ENCODE measurements at places on chromosomes 7 and 10.
A peak's percentile ranks its signal among the peaks of the same experiment; 100 is the strongest.

GRCh38 chr7:14400271-14400670 is 410.8 kb upstream of the ETV1 start:
- no peak for DNase-seq

DNA sequence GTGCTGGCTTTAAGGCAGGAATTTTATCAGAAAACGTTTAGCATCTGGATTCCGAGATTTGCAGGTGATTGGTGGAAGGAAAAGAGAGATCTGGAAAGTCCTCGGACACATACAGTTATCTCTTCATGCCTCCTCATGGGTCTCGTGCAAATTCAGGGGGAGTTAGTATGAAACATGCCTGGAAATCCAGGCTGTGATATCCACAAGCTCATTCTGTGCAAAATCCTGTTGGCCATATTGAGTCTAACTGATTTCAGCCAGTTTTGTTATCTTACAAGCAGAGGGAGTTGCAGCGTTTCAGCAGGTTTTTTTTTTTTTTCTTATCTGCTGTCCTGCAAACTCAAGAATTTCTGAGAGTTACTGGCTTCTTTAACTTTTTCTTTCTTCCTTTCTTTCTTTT is 411.5 kb downstream of the GALNT17 start:
- DNase-seq = no peak

GRCh38 chr7:493661-494251 is 25.9 kb downstream of the PDGFA start:
- no peak for DNase-seq

GRCh38 chr10:44725404-44725803 is 185.7 kb upstream of the TMEM72 start:
- no peak for DNase-seq

DNA sequence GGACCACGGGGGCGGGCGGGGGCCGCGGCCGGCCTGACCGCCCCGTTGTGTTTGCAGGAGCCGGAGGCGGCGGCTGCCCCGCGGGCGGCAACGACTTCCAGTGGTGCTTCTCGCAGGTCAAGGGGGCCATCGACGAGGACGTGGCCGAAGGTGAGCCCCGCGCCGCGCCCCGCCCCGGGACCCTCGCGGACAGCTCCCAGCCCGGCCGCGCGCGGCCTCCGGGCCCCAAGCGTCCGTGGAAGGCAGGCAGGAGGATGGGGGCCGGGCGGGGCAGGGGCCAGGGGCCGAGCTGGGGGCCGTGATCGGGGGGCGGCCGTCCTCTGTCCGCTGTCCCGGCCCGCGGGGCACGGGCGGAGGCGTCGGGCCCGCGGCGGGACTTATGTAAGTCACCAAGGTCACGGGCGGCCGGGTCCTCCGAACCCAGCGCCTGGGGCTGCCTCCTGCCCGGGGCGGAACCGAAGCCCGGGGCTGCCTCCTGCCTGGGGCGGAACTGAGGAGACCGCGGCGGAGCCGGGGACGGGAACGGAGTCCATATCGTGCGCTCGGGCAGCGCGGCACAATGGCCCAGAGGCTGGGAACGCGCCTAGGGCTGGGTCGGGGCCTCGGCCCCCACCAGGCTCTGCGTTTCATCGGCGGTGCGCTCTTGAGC is 497 bp downstream of the PPP2R2D start:
- no peak for DNase-seq

DNA sequence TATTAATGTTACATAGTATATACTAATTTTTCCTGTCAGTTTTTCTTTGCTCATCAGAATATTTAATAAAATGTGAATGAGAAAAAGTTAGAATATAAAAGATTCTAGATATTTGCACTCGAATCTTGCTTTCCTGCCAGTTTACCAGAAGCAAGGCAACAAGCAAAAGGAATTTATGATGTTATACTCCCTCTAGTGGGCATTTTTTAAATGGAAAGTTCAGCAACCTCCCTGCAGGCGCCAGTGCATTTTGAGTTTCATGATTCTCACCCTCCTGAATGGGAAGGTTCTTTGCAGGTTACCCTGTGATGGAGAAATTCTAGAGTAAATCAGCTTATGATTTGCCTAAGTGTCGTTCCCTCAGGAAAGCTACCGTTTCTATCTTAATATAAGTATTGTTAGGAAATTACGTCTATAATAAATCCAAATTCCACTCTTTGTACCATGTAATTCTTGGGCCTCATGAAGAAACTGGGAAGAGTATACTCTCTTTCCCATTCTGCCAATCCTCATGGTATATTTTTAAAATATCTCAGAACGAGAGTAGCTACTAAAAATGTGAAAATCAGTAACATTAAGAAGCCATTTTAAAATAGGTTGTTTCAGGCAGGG is 350.0 kb downstream of the CRPPA start:
- DNase-seq = peak; percentile 19

DNA sequence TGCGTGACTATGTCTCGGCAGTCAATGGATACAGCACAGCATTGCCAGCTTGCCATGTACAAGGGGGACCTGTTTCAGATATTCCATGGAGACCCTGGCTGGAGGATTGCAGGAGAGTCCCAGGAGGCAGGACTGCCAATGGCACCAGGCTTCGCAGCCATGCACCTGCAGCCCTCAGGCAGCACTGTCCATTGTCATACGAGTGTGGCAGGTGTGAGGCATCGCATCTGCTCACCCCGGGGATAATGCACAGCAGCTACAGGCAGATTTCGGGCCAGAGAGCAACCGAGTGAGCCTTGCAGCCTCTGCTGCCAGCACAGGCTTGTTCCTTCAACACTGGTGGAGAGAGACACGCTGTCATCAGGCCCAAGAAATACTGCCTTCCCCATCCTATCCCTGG is 415.1 kb downstream of the PAXIP1 start:
- DNase-seq = peak; percentile 81

GRCh38 chr7:47951374-47951773 is 3.1 kb upstream of the PKD1L1 start:
- no peak for DNase-seq

GRCh38 chr7:24475166-24475961 is 97.9 kb upstream of the PALS2 start:
- DNase-seq = no peak

DNA sequence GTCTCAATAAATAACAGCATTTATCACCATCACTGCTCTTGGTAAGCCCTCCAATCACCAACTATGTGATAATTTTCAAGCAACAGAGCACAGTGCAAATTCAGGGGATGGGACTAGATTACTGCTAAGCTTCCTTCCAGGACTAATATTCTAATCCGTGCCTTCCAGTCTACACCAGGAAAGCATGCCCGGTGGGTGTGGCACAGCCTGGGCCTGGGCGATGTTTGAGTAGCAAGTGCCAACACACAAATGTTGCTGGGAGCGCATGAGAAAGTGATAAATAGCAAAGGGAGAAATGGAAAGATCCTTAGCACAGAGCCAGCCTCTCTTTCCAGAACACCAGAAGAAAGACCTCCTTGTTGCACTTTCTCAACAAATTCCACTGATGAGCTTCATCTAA is 13.5 kb upstream of the TM9SF3 start:
- no peak for DNase-seq

DNA sequence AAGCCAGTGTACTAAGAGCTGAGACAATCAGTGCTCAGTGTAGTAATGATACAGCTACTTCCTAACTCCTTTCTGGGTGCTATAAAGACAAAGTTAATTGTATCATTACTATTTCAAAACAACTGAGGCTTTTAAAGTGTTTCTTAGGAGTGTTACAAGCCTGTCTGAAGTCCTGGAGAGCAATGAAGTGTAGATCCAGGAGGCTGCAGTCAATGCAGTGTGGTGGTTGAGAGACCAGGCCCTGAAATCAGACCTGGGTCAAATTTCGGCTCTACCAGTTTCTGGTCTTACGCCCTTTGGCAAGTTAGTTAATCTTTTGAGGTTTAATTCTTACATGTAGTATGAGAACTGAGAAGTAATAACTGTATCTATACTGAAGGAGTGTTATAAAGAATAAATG is 387.0 kb downstream of the SDK1 start:
- no peak for DNase-seq

GRCh38 chr10:113997428-113997827 is 46.2 kb upstream of the ADRB1 start:
- DNase-seq = no peak

- no peak for DNase-seq
Measured at GRCh38 chr7:135248546-135248945, 14.9 kb downstream of the STRA8 start.

GRCh38 chr10:76036111-76036940 is 604.9 kb downstream of the LRMDA start:
- peak; percentile 61 for DNase-seq

DNA sequence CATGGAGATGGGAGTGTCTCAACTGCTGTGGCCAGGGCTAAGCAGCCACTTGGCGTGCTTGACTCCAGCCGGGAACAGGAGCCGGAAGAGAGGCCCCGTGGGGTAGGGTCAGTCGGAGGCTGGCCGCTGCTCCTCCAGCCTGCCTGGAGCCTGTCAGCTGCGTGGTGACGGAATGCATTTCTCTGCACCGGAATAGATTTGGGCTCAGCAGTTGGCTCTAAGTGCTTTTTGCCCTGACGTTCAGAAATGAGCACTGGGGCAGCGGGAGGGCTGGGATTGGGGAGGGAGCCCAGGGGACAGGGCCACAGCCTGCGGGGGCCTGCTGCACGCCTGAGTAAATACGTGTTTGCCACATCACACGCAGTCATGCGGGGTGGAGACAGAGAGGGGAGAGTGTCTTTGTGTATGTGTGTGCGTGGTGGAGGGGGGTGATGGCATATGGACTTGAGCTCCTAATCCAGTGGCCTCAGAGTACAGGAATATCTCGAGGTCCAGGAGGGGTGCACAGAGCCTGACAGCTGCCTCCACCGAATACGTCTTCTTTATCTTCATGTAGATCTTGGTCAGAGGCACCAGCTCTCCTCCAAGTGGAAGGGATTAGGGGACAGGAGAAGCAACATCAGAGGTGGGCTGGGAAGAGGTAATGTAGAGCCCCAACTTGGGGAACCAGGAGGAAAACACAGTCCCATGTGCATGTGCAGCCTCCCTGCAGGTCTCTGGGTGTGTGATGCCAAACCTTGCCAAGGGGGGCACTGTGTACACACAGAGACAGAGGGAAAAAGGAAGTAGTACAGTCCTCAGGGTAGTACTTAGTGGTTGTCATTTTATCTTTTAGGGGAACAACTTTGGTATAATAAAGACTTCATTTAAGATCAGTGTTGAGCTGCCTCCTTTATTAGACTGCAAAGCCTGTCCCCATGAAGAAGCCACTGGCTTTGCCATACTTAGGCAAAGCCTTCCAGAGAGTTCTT is 151.4 kb downstream of the CDH23 start:
- peak; percentile 59 for DNase-seq

DNA sequence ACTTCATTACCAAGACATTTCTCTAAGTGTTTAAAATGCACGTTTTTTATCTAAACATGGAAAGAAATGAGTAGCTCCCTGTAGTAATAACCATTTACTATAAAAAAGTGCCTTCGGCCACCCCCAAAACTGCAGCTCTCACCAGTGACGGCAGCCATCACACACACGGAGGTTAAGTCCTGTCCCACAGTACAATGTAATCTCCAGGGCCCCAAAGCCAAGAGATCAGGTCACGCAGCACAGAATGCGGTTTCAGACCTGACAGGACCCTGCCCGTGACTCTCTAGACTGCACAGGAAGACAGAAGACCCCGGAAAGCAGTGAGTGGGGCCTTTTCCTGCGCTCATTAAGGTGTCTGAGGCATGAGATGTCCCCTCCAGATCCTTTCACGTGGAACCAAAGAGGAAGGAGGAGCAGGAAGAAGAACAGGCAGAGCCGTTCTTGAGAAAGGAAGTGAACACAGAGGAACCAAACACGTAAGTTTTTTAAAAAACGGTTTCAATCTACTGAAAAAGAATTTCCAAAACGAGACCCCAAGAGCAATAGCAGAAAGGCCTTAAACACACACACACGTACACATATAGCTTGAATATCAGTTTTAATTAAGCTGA is 125.7 kb downstream of the ZMYND11 start:
- DNase-seq = no peak

GRCh38 chr7:135925210-135925609 is 51.9 kb downstream of the MTPN start:
- DNase-seq = peak; percentile 26

DNA sequence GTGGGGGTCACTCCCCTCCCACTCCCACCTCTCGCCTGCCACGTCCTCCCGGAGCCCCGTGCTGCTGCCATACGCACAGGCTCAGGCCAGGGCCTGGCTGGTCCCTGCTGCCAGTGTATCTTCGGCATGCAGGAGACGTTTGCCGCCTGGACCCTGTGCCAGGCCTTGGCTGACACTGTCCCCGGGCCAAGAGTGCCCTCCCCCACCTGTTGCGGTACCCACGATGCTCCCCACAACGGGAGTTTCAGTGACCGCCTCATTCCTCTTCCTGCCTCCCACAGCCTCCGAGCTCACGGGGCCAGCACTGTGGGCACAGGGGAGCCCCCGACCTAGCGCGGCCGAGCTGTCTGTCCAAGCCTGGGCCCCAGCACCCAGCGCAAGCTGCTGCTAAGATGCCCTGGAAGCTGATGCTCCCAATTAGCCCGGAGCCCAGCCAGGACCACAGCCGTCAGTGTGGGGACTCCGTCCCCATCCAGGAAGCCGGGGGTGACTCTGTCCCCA is 7.4 kb downstream of the TTYH3 start:
- no peak for DNase-seq

DNA sequence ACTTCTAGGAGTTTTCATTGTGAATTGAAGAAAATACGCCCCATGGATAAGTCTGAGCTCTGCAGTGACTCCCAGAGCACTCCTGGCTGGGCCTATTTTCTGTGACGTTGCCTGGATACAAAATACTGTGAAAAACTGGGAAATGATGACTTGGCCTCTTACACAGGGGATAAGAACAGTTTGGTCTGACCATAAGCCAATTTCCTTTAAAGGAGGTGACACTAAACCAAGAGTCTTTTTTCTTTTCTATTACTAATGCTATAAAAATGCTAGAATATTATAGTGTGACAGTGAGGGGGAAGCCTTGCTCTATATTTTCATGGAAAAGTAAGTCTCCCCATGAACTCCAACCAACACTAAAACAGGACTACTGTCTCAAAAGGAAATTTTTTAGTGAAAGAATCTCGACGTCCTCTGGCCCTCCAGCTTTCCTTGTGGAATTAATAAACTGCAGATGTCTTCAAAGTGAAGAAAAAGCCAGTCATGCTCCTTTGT is 45.5 kb downstream of the MYOF start:
- no peak for DNase-seq

- DNase-seq = peak; percentile 28
Measured at GRCh38 chr7:16657656-16658279, 11.8 kb downstream of the BZW2 start.

DNA sequence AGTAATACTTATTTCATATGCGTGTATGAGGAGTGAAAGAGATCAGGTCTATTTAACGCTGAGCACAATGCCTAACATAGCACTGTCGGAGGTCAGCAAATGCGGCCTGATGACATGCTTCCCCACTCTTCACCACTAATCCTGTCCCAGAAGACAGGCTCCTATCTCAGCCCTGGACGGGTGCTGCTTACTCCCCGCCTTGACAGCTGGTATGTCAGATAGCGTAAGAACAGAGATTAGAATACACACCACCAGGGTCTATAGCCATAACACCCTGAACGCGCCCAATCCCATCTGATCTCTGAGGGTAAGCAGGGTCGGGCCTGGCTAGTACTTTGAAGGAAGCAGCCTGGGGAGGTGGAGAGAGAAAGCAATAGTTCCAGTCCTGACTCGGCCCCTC is 32.3 kb upstream of the TM9SF3 start:
- no peak for DNase-seq

GRCh38 chr7:6917258-6917657 is 91.2 kb upstream of the CCZ1B start:
- DNase-seq = peak; percentile 24

Measured in BE2C (cell line).